ENCODE measurements at places on chromosomes 16 and 17. TPM values are rescaled to one million over a fixed set of nuclear protein-coding genes. Genes with fewer than 3 reads are reported as not detected.

DNA sequence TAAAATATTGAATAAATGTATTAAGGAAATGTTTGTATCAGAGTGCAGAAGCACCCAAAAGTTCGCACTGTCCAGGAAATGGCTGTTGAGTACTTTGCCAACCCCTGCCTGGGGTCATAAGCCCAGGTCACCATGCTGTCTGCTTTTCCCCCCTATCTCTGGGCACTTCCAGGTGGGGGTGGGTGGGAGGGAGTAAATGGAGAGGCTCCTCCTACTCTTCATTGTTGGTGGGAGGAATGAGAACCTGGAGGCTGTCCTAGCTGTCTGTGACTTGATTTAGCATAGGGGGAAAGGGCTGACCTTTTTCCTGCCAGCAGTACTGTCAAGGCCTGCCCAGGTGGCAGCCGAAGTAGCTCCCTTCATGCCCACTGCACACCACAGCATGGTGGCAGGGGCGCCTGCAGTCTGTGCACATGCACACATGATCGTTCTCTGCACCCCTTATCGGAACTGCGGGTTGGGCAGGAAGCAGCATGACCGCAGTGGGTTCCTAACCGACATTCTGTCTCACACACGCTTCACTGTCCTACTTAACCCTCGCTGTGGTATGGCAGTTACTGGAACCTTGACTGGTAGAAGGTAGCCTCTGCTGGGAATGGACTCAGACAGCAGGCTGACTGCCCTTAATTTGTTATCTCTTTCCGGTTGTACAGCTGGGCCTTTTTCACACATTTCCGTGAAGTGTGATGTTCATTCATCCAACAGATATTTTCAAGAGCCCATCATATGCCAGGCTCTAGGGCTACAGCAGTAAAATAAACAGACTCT, 41.5 kb downstream of the LDHD start:
- no peak for DNase-seq

DNA sequence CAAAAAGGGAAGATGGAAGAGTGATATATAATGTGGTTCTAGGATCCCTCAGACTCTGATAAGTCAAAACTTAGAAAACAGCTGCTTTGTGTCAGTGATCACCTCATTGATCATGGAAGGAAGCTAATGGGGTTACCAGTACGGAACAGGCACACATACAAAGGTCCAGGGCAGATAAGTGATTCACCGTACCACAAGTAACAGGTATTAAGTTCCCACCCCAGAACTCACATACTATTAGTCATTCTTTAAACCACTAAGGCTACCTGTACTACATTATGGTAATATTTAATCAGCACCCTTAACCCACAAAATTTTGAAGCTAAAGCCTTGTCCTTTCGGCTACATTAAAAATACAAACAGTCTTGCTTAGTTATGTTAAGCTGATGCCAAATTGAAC, 17.4 kb downstream of the RNF43 start:
- no peak for DNase-seq

GRCh38 chr16:65728167-65728566, 606.3 kb upstream of the CDH11 start:
- DNase-seq = no peak

- no peak for DNase-seq
Observed at GRCh38 chr17:29699283-29699682, 76.6 kb upstream of the CORO6 start.

GRCh38 chr16:57753448-57754353, 18.1 kb downstream of the KATNB1 start:
- no peak for DNase-seq

- no peak for DNase-seq
Observed at GRCh38 chr16:11133344-11133943, 122.6 kb downstream of the SOCS1 start.

DNA sequence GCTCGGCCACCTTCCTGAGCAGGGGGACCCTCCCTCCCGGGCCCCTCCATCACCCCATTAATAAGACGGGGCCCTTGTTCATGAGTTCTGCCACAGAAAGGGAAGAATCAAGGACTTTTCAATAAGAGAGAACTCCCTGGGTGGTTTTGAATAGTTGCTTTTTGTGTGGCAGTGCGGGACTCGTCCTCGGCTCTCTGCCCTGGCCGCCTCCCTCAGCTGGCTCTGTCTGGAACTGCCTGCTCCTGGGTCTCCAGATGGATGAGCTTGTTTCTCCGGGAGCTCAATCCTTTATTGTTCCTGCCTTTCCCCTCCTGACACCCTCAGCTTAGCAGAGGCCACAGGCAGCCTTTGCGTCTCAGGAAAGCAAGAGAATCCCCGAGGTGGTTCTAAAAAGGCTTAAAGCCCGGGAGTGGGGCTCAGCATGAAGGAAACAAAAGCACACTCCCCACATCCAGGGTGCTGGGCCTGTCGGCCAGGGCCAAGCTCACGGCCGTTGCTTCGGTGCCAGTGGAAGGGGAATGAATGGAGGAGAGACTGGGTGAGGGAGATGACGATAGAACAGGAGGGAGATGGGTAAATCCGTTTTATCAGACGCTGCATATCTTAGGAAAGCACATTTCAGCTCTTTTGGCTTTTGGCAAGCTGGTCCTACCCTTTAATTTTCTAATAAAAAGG, 60.2 kb downstream of the RAI1 start:
- peak; percentile 66 for DNase-seq

DNA sequence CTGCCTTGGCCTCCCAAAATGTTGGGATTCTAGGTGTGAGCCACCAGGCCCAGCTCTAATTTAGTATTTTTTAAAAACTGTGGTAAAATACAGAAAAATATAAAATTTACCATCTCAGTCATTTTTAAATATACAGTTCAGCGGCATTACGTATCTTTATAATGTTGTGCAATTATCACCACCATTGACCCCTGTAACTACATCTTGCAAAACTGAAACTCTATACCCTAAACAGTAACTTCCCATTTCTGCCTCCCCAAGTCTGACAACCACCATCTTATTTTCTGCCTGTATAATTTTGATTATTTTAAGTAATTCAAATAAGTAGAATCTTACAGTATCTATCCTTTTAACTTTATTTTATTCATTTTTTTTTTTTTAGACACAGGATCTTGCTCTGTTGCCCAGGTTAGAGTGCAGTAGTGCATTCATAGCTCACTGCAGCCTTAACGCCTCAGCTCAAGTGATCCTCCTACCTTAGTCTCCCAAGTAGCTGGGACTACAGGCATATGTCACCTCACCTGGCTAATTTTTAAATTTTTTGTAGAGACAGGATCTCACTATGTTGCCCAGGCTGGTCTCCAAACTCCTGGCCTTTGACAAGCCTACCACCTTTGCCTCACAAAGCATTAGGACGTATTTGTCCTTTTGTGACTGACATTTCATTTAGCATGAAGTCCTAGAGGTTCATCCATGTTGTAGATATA, 10.9 kb upstream of the GGA2 start:
- DNase-seq = no peak

GRCh38 chr16:525520-526180, 1.9 kb upstream of the CAPN15 start:
- no peak for DNase-seq

DNA sequence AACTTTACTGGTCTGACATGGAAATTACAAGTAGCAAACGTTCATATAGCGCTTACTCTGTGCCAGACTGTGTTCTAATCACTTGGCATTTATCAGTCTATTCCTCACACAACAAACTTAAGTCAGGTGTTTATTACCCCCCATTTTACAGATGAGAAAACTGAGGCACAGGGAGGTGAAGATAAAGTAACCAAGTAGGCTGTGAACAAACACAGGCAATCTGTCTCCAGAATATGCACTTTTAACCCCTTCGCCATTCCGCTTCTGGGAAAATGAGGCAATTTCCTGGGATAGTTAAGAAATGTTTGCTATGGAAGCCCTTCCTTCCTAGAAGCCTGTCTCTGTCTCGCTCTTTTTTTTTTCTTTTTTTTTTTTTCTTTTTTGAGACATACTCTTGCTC, 12.2 kb upstream of the CXCL16 start:
- no peak for DNase-seq

DNA sequence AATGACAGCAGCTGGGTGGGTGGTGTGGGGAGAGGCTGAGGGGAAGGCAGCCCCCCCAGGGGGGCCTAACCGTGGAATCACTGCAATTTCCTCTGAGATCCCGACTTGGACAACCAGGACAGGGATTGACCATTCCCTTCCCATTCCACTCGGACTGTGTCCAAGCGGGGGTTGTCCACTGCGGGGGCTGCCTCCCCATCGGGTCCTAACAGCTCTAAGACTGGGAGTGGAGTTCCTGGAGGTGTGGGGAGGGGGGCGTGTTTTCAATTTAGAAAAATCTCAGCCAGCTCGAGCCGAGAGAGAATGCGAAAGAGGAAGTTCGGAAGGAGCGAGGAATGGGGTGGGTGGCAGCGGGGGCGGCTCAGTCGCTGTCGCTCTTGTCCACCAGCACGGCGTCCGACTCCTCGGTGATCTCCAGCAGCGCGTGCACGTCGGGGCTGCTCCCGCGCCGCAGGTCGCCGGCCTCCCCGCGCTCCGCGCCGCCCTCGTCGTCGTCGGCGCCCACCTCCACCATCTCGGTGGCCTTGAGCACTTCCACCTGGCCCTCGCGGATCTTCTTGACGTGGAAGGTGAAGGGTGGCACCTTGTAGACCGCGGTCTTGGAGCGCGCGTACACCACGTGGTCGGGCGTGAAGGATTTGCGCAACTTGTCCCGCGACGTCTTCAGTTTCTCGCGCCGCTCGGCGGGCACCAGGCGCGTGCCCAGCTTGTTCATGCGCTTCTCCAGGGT, 16.2 kb upstream of the STAT3 start:
- no peak for DNase-seq

- DNase-seq = no peak
Observed at GRCh38 chr16:84029297-84030047, 13.1 kb downstream of the SLC38A8 start.

DNA sequence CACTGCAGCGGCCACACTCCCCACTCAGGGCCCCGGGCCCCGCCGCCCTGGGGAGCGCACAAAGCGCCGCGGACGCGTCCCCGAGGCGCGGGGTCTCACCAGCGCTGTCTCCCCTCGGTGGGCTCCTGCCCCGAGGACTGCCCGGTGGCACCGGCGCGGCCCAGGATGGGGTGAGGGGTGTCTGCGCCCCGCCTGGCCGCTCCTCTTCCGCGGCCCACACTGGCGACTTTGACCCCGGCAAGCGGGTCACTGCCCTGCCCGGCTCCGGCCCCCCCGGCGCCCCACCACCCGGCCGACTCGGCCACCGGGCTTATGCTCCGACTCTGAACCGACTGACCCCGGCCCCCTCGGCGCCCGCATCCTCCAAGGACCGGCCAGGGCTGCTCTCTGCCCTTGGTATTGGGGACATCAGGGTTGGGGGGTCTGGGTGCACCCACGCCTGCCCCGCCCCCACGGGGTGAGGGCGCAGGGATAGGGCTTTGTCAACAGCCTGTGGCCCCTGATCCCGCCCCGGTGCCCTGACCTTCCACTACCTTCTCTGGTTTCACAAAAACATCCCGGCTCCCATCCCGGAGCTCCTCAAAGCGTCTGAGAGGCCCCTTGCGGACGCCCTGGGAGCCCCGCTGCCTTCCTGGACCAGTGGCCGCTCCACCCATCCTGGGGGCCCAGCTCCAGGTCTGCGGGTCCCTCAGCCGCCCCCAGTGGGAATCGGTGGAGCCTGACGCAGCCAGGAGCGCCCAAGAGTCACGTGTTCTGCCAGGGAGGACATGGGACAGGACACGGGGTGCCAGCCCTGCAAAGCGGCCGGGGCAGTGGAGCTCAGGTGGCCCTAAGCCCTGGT, 829 bp downstream of the GCGR start:
- DNase-seq = no peak

DNA sequence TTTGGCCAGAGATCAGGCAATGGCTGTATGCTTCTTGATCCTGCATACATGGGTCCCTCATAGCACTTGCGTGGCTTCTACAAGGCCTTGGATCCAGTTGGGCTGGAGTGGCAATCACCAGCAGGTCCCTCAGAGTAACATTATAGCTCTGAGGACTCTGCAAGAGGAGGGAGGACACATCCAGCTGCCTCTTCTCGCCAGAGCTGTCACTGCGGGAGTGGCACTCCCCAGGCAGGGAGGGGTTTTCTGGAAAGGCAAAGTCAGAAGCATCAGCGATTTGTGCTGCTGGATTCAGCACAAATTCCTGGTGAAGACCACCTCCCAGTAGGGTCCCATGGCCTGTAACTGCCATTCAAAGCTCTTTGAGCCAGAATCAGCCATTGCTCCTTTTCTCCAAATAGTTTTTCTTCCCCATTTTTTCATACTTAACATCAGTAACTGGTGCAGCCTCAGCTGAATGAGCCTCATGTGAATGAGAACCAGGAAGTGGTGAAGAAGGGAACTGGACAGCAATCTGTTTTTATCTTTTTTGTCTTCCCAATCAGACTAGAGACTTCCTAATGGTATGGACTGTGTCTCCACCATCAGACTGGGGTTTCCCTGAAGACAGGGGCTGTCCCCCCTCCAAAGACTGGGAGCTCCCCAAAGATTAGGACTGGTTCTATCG, 40.6 kb upstream of the HOXB13 start:
- no peak for DNase-seq

DNA sequence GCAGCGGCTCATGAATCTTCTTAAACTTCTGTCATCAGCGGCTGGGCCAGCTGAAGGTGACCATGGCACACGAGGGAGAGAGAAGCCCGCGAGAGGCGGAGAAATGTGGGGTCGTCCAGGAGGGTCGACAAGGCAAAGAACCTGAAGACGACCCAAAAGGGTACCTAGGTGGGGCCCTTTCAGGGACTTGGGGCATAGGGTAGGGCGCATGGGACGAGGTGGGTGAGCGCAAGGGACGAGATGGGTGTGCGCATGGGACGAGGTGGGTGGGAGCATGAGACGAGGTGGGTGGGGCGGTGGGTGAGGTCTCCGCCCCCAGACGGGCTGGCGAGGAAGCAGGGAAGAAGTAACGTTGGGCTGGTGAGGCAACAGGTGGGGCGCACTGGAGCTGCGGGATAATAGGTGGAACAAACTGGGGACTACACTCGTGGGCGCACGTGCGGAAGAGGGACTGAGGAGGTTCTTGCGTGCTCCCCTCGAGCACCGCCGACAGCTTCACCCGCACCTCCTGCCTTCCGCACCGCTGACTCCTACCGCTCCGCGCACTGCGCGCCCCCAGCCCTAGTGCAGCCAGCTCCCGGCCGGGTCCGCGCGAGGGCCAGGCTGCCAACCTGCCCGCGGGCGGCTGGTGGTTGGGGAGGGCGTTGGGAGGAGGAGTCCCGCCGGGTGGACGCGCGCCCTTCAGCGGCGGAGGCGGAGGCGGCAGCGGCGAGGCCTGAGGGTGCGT, 23.2 kb upstream of the CRYM start:
- peak; percentile 54 for DNase-seq

DNA sequence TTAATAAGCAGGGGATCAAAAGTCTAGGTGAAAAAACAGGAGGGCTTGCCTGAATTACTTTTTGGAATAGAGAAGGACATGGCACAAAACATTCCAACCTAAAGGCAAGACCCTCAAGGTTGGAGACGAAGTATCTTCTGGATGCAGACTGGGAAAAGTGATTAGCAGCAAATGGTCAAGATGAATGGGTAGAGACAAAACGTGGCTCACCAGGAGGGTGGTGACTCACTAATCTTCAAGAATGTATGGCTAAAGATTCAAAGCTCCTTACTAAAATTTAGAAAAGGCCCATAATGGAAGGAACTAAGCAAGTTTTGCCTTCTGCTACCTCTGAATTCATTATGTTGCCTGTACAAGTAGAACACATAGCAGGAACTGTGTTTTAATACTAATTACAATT, 469.5 kb upstream of the RBFOX1 start:
- DNase-seq = no peak

GRCh38 chr16:14405611-14406537, 224.2 kb downstream of the PARN start:
- no peak for DNase-seq

LRRC36 gene
- 4.3 TPM for total RNA-seq

SYNGR2 gene
- 21.9 TPM for total RNA-seq

RTN4RL1 gene
- total RNA-seq = 5.6 TPM

TBC1D3C gene
- not detected for total RNA-seq

TBC1D3I gene
- not detected for total RNA-seq

NAGPA gene
- 6.9 TPM for total RNA-seq

RPUSD1 gene
- 14.2 TPM for total RNA-seq

CD300E gene
- total RNA-seq = 0.17 TPM

TOX3 gene
- total RNA-seq = 6.3 TPM

HBA2 gene
- total RNA-seq = 1,427 TPM
